ENCODE measurements at places on chromosomes 16 and 17.
A peak's percentile ranks its signal among the peaks of the same experiment; 100 is the strongest.

DNA sequence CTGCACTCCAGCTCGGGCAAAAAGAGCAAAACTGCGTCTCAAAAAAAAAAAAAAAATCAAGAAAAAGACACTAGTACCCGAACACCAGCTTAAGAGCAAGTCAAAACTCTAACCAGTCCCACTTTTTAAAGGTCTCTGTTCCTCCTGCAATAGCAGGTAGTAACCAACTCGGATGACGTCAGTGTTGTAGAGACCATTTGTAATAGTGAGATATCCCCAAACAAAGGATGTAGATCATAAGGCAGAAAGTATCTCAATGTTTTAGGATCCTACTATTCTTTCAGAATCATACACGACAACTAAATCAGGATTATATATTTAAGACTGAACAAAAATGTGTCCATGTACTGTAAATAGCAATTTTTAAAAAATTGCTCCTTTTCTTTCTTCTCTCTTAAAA is 2.4 kb downstream of the JPT1 start:
- DNase-seq = no peak

- peak; percentile 2 for DNase-seq
These were observed 274.4 kb upstream of the TOM1L1 start for GRCh38 chr17:54626146-54626703.

DNA sequence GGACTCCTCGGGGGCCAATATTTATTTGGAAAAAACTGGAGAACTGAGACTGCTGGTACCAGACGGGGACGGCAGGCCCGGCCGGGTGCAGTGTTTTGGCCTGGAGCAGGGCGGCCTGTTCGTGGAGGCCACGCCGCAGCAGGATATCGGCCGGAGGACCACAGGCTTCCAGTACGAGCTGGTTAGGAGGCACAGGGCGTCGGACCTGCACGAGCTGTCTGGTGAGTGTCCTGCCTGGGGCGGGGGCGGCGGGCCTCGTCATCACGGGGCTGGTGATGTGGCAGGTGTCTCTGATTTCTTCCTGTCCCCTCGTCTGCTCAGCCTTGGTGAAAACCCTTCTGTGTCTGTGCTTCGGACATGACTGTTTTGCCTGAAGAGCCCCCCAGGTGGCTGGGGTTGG is 5.7 kb downstream of the METRNL start:
- DNase-seq = no peak

DNA sequence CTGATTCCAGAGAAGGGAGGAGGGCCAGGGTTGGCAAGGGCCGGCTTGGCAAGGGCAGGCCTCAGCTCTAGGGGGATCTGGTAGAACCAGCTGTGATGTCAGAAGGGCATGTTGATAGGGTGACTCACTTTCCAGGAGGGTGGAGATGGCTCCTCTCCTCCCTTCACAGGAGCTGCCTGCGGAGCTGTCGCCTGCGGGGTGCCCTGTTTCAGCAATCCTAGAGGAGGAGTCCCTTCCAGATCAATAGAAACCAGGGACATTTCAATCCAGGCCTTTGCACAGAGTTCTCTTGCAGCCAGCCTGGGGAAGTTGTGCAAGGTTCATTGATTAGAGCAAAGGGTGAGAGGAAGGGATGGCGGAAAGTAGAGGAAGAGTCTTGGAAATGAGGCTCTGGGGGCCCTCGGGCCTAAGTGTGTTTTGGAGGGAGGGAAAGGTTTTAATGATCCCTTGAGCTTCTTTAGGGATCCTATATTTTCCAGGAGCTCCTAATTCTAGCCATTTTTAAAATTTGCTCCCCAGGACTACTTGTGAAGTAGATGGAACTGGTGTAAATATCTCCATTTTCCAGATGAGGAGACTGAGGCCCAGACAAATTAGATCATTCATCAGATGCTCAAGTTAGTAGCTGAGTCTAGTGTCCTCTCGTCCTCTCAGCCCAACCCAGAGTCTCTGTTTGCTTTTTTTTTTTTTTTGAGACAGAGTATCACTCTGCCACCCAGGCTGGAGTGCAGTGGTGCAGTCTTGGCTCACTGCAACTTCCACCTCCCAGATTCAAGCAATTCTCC is 24.8 kb upstream of the CSNK2A2 start:
- DNase-seq = no peak

DNA sequence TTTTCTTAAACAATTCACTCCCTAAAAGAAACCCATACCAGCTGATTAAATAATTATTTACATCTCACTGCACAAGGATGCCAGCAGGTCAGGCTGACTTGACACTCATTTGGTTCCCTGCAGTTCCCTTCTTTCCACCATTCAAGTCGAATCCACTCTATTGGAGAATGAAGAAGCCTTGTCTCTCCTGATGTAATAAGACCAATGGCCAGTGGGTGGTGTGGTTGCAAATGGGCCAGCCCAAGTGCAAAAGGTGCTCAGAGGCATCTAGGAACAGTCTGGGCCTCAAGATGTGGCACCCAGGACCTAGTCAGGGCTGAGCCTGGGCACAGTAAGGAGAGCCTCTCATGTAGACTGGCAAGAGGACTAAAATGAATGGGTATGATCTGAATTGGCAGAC is 9.3 kb downstream of the C16orf78 start:
- no peak for DNase-seq

- no peak for DNase-seq
These were observed 48.6 kb downstream of the TNFRSF13B start for GRCh38 chr17:16923097-16923903.

DNA sequence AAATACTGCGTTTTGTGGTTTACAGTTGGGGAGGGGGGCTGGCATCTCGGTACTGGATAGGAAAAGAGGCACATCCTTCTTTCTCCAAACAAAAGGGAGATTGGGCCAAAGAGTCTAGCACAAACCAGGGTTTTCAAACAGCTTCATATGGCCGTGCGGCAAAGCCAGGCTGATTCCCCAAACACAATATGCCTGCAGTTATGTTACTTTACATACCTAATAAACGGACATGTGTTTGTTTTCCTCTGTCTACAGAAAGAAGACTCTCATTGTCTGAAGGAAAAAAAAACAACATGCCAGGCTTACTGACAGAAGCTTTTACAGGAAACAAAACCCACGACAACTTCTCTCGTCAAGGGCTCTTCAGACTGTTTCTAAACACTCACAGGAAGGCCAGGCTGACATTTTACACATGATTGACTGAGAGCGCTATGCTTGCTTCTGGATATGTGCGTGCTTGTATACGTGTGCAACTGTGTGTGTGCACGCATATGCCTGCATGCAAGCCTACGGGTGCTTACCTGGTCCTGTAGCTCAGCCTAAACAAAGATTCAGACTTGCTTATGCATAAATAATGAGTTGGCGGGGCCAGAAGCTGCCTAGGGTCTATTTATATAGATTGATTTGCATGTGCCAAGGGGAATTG is 461.0 kb upstream of the C16orf82 start:
- no peak for DNase-seq

GRCh38 chr17:35001549-35001948 is 21.2 kb downstream of the LIG3 start:
- no peak for DNase-seq

DNA sequence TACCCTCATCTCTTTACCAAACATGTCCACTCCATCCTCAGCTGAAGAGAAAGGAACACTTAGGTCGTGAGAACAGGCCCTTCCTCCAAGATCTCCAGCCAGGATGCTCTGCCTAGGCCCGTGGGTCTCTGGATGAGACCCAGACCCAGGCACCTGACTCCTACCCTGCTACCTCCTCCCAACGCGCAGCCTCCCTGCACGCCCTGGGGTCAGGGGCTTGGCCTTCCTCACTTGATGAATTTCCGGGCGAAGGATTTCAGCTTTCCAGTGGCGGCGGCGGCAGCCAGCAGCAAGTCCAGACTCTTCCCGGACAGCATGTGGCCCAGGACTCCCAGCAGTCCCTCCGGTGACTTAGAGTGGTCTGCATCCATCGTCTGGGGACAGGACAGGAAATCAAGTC is 13.4 kb downstream of the CSF3 start:
- DNase-seq = no peak

DNA sequence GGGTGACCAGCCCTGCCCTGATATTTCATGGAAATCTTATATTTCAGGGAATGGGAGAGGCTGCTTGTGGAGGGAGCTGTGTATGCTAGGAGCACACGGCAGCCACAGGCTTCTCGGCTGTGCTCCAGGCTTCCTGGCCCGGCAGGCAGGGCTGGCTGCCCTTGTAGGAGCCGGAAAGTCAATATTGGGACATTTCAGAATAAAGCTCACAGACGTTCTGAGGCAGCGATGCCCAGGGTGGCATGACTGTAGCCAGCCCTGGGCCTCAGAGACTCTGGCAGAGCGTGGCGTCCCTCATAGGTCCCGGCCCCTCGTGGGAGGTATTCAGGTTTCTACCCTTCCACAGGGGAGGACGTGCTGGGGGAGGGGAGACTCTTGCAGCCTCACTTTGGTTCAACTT is 65.7 kb downstream of the BANP start:
- DNase-seq = no peak

DNA sequence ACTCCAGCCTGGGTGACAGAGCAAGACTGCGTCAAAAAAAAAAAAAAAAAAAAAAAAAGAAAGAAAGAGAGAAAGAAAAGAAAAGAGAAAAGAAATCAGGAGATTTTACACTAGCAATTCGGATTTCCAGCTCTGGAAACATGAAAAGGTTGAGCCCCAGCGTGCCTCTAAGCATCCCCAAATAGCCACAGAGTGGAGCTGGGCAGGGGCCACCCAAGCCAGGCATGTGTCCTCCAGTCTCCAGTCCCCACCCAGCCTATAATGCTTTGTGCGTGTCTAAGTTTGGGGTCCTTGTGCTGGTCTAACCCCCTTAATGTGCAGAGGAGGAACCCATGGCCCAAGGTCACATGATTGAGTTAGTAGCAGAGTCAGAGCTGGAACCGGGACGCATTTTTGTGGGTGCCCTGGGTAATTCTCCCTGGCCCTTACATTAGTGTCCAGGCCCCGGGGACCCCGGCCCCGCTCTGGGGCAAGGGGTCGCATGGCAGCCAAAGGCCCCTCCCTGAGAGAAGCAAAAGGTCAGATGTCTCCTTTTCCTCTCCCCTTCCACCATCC is 19.9 kb downstream of the ADAM11 start:
- no peak for DNase-seq

- no peak for DNase-seq
These were observed 11.4 kb upstream of the MYH13 start for GRCh38 chr17:10384175-10384574.

DNA sequence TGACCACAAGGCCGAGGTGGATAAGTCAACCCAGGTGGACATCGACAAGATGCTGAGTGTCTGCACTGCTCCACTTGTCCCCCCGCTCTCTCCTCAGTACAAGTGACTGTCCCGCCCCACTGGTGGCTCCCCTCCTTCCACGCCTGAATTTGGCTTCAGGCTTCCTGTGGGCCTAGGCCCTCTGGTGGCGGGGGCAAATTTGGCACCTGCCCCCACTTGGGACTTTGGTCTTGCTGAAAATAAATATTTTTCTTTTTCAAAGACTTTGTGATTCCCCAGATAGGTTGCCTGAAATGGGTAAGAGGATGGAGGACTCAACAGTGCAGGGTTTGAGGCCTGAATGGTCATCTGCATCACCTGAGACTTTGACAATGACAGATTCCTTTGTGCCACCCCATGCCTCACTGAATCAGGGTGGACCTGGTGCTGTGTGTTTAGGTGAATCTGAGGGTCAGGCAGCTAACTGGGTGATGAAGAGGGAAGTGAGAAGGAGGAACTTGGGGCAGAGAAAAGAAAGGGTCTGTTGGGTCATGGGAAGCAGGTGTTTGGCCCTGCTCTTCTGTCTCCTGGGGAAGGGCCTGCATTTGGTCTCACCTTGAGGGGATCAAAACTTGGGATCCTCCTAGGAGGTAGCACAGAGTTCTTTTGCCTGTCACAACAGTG is 2.0 kb downstream of the C16orf86 start:
- DNase-seq = no peak
